ENCODE measurements at places on chromosomes 1 and 21. TPM values are rescaled to one million over a fixed set of nuclear protein-coding genes. Genes with fewer than 3 reads are reported as not detected.

Gene FCRL5
- total RNA-seq, result not detected

Gene TDRD5
- total RNA-seq, result not detected

Gene NOS1AP
- total RNA-seq, result not detected

Gene ZNF670
- total RNA-seq, result 10.5 TPM

Gene TRIM67
- total RNA-seq, result not detected

Gene CD247
- total RNA-seq, result not detected

Gene CRP
- total RNA-seq, result not detected

Gene SLC26A9
- total RNA-seq, result not detected

Gene CEP170
- 46.1 TPM for total RNA-seq

Gene TRIM45
- total RNA-seq, result 3.0 TPM

Gene LENEP
- not detected for total RNA-seq

Gene PRR9
- total RNA-seq, result 1.0 TPM

Gene SEMA4A
- total RNA-seq, result 0.49 TPM

Gene SFN
- total RNA-seq, result not detected

Gene LCE5A
- not detected for total RNA-seq

Gene INKA2
- total RNA-seq, result 1.1 TPM

Gene RAB25
- total RNA-seq, result not detected

Gene CA6
- total RNA-seq, result not detected

Gene CHODL
- total RNA-seq, result 7.6 TPM

Measured in MG63 (cell line).